Fibroblast of the conjunctiva (primary cell): ENCODE measurements at places on chromosomes 7 and 10.
A peak's percentile ranks its signal among the peaks of the same experiment; 100 is the strongest.

DNA sequence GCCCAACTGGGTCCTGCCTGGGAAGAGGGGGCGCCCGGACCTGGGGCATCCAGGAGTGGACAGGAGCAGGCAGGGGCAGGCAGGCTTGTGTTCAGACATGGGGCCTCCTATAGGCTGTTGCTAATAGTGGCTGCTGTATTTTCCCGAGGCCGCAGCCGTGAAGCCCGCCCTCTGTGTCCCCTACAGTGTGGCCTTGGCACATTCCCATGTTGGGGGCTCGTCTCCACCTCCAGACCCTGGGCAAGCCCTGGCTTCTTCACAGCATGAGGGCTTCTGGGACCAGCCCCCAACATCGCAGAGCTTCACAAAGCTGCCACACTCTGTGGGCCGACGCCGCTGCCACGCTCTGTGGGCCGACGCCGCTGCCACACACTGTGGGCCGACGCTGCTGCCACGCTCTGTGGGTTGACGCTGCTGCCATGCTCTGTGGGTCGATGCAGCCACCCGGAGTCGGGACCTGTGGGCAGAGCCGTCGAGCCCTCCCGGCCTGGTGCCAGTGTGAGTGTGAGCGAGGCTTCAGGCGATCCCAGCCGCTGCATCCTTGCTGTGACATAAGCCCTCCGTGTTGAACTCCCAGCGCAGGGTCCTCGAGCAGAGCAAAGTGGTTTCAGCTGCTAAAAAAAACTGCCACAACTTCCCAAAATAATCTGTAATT, 109.0 kb downstream of the INPP5A start:
- DNase-seq, result no peak

GRCh38 chr7:36775061-36775620, 50.8 kb upstream of the AOAH start:
- no peak for DNase-seq

- no peak for DNase-seq
Observed at GRCh38 chr10:340646-341045, 205.4 kb downstream of the ZMYND11 start.

DNA sequence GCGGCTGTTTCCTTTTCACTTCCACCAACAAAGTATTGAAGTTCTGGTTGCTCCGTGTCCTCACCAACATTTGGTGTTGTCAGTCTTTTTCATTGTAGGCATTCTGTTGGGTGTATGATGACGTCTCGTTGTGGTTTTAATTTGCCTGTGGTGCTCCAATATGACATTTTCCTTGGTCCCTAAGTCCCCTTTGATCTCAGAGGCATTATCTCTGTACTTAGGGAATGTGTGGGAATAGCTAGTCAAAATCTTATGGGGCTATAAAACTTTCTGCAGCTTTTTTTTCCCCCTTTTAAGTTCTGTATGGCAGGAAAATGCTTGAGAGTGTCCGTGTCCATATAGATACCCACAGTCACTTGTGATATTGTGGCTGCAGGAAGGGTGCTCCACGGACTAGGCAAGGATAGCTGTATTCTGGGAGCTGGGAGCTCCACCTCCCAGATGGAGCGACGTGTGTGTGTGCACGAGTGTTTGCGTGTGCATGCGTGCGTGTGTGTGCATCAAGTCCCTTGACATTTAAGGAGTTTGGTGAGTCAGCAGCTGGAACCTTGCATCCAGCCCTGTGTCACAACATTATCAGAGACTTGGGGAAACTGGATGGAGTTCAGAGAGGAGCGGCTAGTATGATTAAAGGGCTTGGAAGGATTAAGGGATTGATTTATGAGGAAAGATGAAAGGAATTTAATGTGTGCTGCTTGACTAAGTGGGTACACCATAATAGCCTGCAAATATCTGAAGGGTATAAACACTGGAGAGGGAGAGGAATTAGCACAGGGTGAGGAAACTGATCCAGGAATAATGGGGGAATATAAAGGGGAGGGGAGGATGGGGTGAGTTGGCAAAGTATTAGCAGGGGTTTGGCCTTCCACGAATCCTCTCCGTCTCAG, 66.8 kb downstream of the LRMDA start:
- DNase-seq, result no peak

- DNase-seq, result no peak
Observed at GRCh38 chr7:7742223-7742622, 23.8 kb upstream of the RPA3 start.

DNA sequence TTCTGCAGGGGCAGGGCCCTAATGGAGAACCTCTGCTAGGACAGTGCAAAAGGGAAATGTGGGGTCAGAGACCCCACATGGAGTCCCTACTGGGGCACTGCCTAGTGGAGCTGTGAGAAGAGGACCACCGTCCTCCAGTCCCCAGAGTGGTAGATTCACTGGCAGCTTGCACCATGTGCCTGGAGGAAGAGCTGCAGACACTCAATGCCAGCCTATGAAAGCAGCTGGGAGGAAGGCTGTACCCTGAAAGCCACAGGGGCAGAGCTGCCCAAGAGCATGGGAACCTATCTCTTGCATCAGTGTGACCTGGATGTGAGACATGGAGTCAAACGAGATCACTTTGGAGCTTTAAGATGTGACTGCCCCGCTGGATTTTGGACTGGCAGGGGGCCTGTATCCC, 20.3 kb upstream of the GNAT3 start:
- DNase-seq, result no peak

DNA sequence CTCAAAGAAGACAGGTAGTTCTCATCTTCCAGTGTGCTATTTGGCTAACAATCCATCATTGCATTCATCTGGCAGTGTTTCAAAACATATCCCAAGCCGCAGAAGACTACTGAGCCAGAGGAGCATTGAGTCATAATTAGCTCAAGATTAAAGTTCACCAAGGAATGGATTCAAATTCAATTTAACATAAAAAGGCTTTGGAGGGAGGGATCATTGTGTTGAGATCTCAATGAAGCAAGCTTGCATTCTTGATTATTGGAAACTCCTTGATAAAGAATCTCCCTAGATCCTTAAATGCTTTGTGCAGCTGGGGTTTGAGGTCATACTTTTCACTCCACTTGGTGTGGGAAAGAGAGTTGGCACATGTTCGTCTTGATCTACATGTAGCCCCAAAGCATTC, 142.8 kb upstream of the SEMA3A start:
- DNase-seq, result peak; percentile 36

GRCh38 chr10:42488416-42488815, 150.0 kb downstream of the ZNF33B start:
- DNase-seq, result no peak

DNA sequence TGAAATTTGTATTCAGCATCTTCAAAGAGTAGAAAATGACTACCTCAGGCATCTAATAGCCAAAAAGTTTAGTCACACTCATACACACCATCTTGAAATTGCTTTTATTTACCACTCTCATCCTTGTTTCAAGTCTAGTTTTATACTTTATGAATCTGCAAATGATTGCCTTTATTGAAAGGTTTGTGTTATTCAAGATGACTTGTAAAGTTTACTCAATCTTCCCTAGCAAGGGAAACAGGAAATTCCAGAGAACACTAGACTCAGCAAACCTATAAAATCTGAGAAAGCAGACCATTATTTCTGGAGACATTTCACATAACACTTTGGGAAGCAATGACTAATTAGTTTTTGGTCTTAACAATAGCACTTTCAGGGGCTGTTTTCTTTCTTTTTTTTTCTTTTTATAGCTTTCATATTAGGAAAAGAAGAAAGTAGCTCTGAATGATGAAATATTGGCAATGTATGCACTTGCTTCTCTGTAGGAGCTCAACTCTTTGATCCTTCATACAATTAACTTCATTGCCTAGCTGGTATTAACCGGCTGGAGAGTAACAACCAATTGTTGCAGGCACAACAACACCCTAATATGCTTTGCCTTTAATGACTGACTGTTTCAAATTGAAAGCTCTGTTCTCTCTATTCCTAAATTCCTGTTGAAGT, 68.9 kb upstream of the HDAC9 start:
- no peak for DNase-seq

DNA sequence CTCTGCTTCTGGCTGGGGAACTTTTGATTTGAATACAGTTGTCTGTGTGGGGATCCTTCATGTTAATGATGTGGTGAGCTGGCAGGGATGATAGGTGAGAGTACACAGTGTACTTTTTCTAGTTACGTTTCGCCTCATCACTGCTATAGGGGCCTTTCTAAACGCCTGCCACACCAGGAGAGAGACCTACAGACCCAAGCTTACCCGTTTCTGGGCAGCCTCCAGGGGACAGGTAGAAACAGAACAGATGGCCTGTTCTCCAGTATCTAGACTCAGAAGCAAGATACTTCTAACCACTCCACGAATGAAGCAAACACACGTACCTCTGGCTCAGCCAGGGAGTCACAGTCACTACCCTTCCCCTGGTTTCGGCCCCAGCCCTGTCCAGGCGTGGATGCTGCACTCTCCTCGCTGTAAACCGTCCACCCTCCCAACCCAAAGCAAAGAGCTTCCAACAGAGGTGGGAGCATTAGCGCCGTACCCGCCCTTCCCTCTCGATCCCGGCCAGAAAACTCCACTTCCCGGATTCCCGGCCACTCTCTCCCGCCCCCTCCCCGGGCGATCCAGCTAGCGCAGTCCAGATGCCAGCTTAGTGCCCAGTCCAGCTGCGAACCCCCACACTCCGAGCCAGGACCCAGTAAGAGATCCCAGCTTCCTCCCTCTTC, 1.2 kb downstream of the CCDC6 start:
- DNase-seq, result no peak

DNA sequence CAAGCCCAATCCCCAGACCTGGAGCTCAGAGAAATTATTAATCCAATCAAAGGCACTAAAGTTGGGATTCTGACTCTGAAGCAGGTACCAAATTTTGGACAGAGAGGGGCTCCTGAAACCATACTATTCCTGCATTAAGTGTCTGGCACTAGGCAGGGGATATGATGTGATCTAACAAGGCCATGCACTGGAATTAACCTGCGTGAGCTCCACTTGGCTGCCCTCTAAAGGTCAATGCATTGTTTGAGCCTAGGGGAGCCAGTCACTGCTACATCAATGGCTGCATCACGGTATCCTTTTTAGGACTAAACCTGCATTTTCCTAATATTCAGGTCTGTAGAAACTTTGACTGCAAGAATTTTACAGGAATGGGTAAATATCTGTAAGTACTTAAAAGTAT, 42.1 kb downstream of the ST8SIA6 start:
- no peak for DNase-seq

- no peak for DNase-seq
Observed at GRCh38 chr7:77532247-77532646, 4.8 kb upstream of the PTPN12 start.

GRCh38 chr7:138024765-138025164, 22.9 kb upstream of the CREB3L2 start:
- no peak for DNase-seq

- no peak for DNase-seq
Observed at GRCh38 chr10:93266858-93267257, 193.2 kb downstream of the CYP26A1 start.

DNA sequence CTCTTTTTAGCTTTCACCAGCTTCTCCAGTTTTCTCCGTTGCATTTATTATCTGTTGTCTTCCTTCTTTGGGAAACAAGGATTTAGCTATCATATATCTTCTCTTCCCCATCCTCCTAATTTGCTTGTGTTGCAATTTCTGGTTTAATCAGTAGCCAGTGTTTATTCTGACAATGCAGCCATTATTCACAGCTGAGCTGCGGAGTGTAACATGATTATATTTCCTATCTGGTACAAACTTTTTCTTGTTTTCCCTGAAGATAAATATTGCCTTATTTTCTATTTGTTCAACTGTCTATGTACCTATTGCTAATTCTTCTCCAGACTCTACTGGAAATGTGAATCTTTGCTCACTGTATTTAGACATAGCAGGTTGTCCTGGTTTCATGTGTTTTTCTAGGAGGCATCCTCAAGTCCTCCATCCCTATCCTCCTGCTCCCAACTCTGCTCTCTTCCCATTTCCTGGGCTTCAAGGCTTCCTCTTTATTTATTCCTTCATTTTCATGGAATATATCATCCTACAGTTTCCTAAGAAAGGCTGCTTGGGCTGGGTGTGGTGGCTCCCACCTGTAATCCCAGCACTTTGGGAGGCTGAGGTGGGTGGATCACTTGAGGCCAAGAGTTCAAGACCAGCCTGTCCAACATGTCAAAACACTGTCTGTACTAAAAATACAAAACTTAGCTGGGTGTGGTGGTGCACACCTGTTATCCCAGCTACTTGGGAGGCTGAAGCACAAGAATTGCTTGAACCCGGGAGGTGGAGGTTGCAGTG, 72.4 kb upstream of the KDM7A start:
- no peak for DNase-seq

DNA sequence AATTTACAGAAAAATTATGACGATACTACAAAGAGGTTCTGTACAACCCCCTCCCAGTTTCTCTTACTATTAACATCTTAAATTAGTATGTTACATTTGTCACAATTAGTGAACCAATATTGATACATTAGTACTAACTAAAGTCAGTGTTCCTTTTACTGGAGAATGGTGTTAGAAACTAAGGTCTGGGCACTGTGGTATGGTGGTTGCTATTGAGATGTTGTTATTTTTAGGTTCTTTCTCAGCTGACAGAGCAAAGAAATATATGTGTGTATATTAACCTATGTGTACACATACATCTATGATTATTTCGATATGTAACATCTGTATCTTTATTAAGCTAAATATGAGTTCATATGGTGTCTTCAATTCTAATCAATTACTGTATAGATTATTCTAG, 11.7 kb upstream of the CFTR start:
- DNase-seq, result no peak

GRCh38 chr10:29239569-29240472, 49.0 kb upstream of the LYZL1 start:
- DNase-seq, result no peak
